Spinal cord (tissue), 10 donors: ENCODE measurements at places on chromosomes 12 and 14.

DNA sequence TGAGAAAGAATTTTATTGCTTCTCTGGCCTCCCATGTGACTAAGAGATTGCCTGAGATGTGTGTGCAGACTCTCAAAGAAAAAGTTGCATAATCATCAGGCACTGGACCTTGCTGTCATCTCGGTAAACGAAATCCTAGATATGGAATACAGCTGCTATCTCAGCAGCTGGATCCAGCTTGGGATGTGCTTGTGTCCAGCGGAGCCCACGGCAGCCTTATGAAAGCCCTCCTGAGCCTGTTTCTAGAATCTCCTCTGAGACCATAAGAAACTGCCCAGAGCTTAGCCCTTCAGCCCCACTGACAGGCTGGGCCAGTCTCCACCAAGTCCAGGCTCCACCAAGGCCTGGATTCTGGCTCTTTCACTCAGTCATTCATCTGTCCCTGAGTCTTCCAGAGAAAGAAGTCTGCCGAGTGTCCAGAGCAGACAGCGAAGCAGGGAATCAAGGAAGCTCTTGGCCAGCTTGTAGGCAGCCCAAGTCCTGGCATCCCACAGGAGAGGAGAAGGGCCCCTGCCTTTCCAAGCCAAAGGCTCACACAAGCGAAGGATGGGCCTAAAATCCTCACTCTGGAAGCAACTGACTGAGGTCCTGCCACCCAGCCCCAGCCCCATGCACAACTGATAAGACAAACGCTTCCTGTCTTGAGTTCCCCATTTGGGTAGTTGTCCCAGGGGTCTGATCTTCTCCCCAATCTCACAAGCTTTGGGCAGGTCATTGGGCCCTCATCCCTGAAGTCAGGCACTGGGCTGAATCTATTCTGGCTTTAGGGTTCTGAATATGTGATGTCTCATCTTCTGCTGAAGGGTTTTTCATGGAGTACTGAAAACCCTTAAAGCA, 97.8 kb downstream of the SEC23A start:
- DNase-seq, result no peak

DNA sequence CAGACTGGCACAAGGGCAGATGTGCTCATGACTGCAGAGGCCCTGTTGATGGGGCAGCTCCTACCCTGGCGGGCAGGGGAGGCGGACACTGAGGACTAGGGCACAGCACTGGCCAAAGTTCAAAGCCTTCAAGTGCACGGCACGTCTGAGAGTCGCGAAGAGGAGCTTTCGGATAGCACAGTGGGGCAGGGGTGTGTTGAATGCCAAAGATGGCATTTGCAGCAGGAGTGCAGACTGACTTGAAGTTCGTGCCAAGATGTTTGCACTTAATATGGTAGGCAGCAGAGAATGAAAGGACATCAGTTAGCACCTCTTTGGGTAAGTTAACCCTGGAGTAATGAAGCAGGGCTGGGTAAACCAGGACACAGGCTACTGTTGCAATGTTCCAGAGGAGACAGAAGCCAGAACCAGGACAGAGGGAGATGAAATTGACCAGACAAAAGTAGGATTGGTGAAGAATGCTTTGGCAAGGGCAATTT, 6.7 kb upstream of the EML1 start:
- no peak for DNase-seq

DNA sequence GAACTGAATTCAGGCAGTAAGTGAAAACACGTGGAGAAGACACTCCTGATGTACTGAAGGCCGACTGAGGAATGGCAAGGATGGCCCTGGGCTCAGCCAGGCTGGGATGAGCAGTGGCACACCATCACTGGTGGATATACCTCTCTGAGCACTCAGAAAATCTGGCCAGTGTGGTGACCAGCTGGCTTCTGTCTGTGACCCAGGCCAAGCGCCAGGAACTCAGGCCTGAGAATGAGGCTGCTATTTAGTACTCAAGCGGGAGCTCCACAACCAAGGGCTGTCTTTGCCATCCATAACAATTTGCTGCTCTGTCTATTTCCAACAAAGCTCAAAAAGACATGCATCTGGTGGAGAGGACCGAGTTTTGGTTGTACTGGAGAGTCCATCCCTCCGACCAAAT, 586.3 kb downstream of the BCL11B start:
- no peak for DNase-seq

DNA sequence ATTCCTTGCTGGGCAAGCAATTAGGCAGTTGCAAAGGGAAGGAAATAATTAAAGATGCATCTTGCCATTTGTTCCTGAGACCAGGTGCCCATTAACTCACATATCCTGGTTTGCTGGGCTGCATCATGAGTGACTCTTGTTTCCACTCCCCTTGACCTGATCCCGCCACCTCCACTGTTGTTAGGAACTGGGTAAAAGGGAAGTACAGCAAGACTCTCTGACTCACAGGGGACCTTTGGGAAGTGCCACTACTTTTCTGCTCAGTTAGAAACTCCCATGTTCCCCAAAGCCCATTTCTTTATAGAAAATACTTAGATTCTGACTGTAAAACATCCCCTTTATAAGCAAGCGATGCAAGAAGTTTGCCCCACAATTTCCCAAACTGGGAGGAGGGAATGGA, 186.0 kb upstream of the BCL2L14 start:
- DNase-seq, result no peak

- DNase-seq, result no peak
These were observed 7.0 kb downstream of the NKX2-1 start for GRCh38 chr14:36513012-36513420.

DNA sequence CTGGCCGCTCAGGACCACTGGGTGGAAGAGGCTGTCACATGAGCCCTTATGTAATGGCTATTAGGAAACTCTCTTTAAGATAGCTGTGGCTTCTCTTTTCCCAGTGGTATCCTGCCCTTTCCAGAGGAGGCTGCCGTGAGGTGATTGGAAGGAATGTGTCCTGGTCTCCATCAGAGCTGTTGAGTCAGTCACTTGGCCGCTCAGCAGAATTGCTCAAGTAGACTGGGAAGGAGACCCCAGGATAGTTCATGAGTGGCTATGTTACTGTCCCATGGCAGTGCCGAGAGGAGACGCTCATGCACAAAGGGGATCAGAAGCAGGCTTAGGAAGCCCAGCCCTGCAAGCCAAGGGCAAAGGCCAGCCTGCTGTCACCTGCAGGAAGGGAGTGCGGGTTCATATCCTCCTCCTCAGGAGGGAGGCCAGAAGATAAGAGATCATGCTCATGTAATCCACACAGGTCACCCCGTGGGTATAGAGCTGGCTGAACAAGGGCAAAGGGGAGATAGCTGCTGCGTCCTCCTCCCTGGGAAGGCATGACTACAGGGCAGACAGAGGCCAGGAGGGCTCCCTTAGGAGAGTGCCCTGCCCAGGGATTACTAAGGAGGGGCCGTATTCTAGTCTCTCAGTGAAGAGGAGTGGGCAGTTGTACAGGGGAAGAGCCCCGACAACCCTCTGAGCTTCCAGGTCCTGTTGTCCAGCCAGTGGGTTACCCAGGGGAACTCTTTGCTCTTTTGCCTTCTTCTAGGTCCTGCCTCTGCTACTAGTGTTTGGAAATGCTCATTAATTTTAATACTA, 137.0 kb upstream of the MAX start:
- no peak for DNase-seq
